ENCODE measurements at places on chromosomes 6 and 20. TPM values are rescaled to one million over a fixed set of nuclear protein-coding genes. Genes with fewer than 3 reads are reported as not detected.
A peak's percentile ranks its signal among the peaks of the same experiment; 100 is the strongest.

GRCh38 chr6:113632220-113632864 is 224.8 kb upstream of the MARCKS start:
- peak overlapping the region; percentile 10 for H3K27ac ChIP-seq
- no peaks in the 10 kb centered on the region for H3K27me3 ChIP-seq
- DNase-seq = peak; percentile 5
- peak overlapping the region; percentile 15 for H3K4me3 ChIP-seq
- H3K36me3 ChIP-seq = no peaks in the 10 kb centered on the region
- peaks cover 33% of the 10 kb centered on the region for H3K4me1 ChIP-seq

GRCh38 chr6:38116248-38116647 is 296.7 kb downstream of the ZFAND3 start:
- peaks cover 15% of the 10 kb centered on the region for H3K4me1 ChIP-seq
- no peak overlapping the region for H3K4me3 ChIP-seq
- no peak overlapping the region for H3K27ac ChIP-seq
- no peaks in the 10 kb centered on the region for H3K36me3 ChIP-seq

- H3K36me3 ChIP-seq = peaks cover 4% of the 10 kb centered on the region
- no peak overlapping the region for H3K27ac ChIP-seq
- no peak for DNase-seq
- H3K27me3 ChIP-seq = peaks cover 6% of the 10 kb centered on the region
Measured at GRCh38 chr20:63740070-63740626, 572 bp downstream of the SLC2A4RG start.

GCNT2 gene
- total RNA-seq = 6.4 TPM

Measured in neural crest cell (in vitro differentiated cells).